Mesendoderm (in vitro differentiated cells): ENCODE measurements at places on chromosomes 16 and 17.

DNA sequence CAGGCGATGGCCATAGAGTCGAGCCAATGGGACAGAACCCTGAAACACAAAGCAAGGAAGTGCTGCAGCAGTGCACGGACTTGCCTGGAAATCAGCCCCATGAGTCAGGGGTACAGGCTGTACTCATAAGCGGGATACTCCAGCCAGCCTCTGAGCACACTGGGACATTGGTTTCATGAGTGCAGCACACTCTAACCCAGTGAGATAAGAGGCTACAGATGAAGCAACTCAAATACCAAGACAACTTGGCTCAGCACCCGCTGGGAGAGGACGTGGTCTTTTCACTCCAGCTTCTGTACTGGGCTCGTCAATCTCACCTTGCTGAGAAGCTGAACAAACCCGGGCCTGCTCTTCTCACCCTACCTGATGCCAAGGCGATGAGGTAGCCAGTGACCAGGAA is 98.2 kb downstream of the AXIN2 start:
- no peaks in the 10 kb centered on the region for H3K27me3 ChIP-seq
- no peak overlapping the region for H3K4me3 ChIP-seq
- peaks cover 9% of the 10 kb centered on the region for H3K4me1 ChIP-seq
- no peak for DNase-seq
- H3K27ac ChIP-seq: no peak overlapping the region

DNA sequence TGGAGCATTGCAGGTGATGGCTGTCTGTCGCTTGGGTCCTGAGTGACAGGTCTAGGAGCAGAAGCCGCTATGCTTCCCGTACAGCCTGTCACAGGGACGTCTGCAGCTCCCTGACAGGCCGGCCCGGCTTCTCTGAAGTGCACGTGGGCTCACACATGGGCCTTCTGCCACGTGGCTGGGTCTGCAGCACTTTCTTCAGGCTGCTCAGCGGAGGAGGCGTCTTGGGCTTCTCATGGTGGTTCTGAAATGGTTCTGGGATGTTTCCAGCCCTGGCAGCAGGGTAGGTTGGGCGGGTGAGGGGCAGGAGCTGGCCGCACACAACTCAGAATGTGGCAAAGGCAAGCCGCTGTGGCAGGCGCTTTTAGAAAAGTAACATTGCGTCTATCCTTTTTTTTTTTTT is 80.3 kb upstream of the ZNF750 start:
- H3K4me1 ChIP-seq: no peaks in the 10 kb centered on the region
- no peak for DNase-seq
- no peak overlapping the region for H3K27ac ChIP-seq
- peaks cover 4% of the 10 kb centered on the region for H3K36me3 ChIP-seq
- H3K4me3 ChIP-seq: no peak overlapping the region

GRCh38 chr17:30520436-30520835 is 43.2 kb downstream of the GOSR1 start:
- no peak for DNase-seq
- H3K27me3 ChIP-seq: no peaks in the 10 kb centered on the region
- H3K36me3 ChIP-seq: peaks cover 6% of the 10 kb centered on the region
- H3K4me3 ChIP-seq: no peak overlapping the region
- no peaks in the 10 kb centered on the region for H3K4me1 ChIP-seq

- no peak overlapping the region for H3K27ac ChIP-seq
- no peak overlapping the region for H3K4me3 ChIP-seq
- H3K27me3 ChIP-seq: no peaks in the 10 kb centered on the region
- no peaks in the 10 kb centered on the region for H3K36me3 ChIP-seq
- DNase-seq: peak; percentile 48
- no peaks in the 10 kb centered on the region for H3K4me1 ChIP-seq
These were observed 32.8 kb downstream of the MYO15A start for GRCh38 chr17:18141210-18141803.
